ENCODE measurements at places on chromosomes 5 and 9.
A peak's percentile ranks its signal among the peaks of the same experiment; 100 is the strongest.

DNA sequence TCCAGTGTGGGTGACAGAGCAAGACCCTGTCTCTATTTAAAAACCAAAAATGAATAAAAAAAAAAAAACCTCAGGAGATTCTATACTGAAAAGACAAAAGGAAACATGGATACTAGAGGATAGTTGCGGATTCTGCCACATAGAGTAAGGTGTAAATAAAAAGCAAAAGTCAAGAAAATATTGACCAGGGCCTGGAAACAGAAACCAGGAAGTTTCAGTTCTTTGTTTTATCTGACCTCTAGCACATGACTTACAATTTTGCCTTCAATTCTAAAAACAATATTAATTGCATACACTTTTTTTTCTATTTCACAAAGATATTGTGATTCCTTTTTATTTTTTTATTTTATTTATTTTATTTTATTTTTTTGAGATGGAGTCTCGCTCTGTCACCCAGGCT lies 96.2 kb upstream of the NMUR2 start:
- no peak for DNase-seq

DNA sequence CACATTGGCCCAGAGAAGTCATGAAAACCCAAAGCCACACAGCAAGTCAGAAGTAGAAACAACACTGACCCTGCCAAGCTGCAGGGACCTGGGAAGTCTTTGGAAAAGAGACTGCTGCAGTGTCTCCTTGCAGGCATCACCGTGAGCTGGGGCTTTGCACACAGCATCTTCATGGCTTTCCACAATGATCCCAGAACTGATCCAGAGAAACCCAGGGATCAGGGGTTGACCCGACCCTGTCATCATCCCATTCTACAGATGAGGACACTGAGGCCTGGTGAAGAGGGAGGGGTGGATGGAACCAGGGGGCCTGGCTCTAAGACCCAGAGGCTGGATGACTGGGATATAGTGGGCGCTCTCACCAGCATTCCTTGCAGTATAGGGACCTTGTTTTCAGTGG lies 4.3 kb upstream of the FAM78A start:
- no peak for DNase-seq

DNA sequence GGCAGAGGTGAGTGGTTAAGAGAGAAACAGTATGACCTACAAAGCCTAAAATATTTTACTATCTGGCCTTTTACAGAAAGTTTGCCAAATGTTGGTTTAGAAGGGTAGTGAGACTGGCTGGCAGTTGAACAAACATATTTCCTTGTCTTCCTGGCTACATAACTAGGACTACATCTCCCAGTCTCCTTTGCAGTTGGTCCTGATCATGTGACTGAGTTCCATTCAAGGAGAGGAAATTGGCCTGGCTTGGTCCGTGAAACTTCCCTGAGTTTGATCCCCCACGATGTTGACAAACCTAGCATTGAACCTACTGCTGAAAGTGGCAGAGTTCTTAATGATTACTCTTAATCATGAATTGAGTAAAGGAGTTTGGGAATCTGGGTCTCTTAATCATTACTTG lies 280.8 kb downstream of the SLIT3 start:
- DNase-seq: no peak

GRCh38 chr9:134463280-134463679 lies 137.0 kb downstream of the RXRA start:
- no peak for DNase-seq

- no peak for DNase-seq
Measured at GRCh38 chr5:28344836-28345433, 1306.5 kb upstream of the CDH9 start.

GRCh38 chr5:36701085-36701698 lies 94.8 kb downstream of the SLC1A3 start:
- no peak for DNase-seq

DNA sequence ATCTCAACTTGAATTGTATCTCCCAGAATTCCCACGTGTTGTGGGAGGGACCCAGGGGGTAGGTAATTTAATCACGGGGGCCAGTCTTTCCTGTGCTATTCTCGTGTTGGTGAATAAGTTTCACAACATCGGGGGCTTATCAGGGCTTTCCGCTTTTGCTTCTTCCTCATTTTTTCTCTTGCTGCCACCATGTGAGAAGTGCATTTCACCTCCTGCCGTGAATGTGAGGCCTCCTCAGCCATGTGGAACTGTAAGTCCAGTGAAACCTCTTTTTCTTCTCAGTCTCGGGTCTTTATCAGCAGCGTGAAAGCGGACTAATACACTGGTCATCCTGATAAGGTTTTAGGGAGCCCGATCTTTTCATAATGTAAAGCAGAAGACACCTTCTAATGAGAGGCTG lies 687.0 kb upstream of the FTMT start:
- no peak for DNase-seq

GRCh38 chr5:91742550-91742949 lies 359.4 kb upstream of the ARRDC3 start:
- no peak for DNase-seq

DNA sequence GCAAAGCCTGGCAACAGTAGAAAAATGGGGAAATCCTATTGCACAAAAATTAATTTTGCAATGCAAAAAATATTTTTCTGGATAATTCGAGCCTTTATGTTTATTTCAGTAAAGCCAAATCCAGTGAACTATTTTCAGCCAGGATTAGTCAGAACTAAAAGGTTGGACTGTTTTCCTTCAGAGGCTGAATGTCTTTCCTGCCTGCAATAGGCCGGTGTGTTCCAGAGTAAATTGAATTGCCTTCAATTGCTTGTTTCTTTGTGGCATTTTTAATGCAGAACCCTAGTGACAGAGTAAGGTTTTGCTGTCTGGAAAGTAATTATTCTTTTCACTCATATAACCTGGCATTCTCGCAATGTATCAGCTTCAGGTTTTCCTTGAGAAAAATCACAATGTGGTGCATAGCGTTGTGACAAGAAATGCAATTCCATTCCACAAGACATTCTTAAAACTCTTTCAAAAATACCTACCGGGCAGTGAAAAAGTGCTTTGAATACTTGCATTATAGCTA lies 183.7 kb downstream of the GLIS3 start:
- no peak for DNase-seq

- DNase-seq: no peak
Measured at GRCh38 chr5:35884191-35884769, 27.6 kb downstream of the IL7R start.

DNA sequence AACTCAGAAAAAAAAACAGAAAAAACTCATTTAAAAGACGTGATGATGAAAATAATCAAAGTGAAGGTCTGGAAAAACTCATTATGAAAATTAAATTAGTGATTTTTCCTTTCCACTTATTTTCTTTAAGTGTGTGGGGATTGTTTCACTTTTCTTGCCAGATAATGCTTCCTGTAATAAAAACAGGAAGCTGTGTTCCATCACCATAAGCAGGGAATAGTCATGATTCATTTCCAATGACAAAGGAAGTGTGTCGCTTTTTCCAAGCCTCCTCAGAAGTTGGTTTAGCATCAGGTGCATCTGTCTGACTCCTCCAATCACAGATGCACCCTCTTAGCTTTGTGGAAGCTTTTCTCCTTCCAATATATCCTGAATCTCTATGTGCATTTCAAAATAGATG lies 2068.7 kb downstream of the MAT2B start:
- DNase-seq: no peak

DNA sequence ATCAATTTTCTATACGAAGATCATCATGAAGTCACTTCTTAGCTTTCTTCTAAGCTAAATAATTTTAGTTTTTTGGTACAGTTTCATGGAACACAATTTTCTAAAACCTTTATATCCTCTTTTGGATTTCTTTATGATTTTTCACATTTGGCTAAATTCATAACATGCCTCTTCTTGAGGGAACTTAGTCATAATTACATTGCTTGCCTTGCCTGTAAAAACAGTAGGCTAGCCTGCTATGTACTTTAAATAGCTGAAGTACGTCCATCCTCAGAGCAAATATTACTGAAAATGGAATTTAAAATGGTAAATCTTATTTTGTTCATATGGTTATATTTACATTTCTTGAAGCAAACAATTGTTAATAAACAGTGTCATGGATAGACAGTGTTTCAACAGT lies 225.0 kb downstream of the VPS13A start:
- DNase-seq: no peak

- DNase-seq: no peak
Measured at GRCh38 chr5:143516249-143516648, 112.8 kb upstream of the NR3C1 start.

GRCh38 chr5:78530342-78531096 lies 118.1 kb downstream of the LHFPL2 start:
- no peak for DNase-seq

DNA sequence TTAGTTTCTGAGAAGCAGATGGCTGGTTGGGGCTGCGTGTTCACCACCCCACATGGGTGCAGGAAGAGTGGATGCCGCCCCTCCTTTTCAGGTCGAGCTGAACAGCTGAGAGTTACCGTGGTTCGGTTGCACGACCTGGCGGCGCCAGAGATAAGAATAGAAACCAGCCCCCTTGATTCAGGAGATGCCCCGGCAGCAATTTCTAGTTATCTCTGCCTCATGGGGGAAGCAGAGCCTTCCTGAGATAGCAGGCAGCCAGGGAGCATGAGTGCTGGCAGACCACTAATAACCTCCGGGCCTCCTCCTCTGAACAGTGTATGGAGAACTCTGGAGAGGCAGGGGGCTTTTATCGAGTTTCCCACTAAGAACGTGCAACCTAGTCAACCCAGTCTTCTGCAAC lies 177.8 kb downstream of the NSG2 start:
- no peak for DNase-seq

GRCh38 chr9:109272745-109273144 lies 48.1 kb downstream of the EPB41L4B start:
- DNase-seq: no peak

DNA sequence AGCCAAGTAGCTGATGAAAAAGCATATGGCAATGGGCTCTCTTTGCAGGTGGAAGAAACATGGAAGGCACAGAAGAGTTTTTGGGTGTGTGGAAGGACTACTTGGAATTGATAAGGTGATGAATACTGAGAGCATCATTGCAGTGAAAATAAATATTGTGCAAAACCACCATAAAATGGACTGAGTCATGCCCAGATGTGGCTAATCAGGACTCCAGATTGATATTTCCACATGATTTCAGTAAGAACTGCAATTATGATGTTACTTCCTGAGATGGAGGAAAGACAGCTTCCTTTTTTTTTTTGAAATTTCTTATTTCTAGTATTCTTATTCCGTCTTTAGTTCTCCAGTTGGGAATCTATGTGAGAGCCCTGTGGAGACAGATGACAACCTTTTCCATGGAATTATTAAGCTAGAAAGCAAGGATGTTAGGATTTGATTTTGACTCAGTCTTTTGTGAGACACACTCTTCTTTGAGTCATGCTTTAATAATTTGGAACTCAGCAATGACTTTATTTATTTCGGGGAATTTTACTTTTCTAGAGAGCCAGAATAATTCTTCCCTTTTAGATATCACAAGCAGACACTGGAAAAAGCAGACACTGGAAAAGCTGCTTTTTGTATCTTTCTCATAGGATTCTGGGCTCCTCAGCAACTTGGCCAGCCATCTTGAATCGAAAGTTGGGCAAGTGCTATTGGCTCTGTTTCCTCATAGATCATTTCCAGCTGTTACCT lies 94.2 kb upstream of the VCAN start:
- DNase-seq: no peak

- DNase-seq: no peak
Measured at GRCh38 chr5:91049800-91050199, 333.3 kb downstream of the ARRDC3 start.

GRCh38 chr9:89622933-89623861 lies 18.4 kb downstream of the GADD45G start:
- no peak for DNase-seq

- DNase-seq: no peak
Measured at GRCh38 chr5:72122602-72123001, 15.3 kb downstream of the MAP1B start.

- no peak for DNase-seq
Measured at GRCh38 chr5:136639616-136640015, 274.3 kb upstream of the TRPC7 start.

GRCh38 chr9:37010976-37011375 lies 23.1 kb downstream of the PAX5 start:
- no peak for DNase-seq

DNA sequence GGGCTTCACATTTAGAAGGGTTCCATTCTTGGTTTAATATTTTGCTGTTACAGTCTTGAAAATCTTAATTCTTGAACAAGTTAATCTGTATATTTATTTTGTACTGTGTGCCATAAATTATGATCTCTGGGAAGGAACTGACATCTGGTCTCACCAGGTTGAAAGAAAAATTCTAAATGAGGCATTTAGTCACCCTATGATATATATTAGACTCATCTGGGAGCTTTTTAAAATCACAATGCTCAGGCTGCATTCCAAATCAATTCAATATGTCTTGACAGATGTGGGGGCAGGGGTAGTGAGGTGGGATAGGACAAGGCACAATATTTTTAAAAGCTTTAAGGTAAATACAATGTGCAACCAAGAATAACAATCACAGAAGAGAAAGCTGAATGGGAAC lies 569.2 kb downstream of the PRR16 start:
- no peak for DNase-seq

GRCh38 chr9:135990468-135991429 lies 29.6 kb upstream of the UBAC1 start:
- DNase-seq: peak; percentile 57

GRCh38 chr9:119441832-119442231 lies 72.6 kb upstream of the BRINP1 start:
- DNase-seq: no peak

- DNase-seq: no peak
Measured at GRCh38 chr5:106874974-106875373, 795.8 kb downstream of the EFNA5 start.

DNA sequence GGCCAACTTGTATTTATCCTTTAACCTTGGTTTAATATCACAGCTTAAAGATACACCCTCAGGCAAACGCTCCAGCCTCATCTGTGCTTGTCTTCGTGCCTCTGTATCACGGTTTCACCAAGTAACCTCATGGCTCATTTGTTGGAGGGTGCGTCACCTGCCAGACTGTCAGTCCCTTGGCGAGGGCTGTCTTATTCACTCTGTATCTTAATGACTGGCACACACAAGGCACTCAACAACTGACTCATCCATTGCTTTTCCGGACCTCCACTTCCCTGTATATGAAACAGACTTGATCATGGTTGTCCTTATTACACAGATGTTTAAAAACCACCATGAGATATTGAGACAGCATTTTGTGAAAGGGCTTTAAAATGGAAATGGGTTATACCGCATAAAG lies 28.0 kb downstream of the LCP2 start:
- DNase-seq: no peak

DNA sequence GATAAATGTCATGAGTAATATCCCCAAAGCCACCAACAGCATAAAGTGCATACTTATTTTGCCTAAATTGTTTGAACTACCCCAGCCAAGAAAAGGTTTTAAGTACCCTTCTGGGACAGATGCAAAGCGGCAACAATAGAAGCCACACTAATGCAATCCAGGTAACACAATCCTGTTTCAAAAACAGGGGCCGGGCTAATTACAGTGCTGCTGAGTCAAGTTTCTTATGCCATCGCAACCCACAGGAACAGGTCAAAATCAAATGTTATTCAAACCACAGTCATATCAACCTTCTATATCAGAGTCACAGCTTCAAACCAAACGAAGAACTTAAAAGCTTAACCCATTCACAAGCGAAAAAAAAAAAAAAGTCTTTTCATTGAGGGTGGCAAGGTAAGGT lies 28.3 kb downstream of the EBF1 start:
- no peak for DNase-seq
